Amniotic stem cell (primary cell): ENCODE measurements at places on chromosomes 6 and 20.

DNA sequence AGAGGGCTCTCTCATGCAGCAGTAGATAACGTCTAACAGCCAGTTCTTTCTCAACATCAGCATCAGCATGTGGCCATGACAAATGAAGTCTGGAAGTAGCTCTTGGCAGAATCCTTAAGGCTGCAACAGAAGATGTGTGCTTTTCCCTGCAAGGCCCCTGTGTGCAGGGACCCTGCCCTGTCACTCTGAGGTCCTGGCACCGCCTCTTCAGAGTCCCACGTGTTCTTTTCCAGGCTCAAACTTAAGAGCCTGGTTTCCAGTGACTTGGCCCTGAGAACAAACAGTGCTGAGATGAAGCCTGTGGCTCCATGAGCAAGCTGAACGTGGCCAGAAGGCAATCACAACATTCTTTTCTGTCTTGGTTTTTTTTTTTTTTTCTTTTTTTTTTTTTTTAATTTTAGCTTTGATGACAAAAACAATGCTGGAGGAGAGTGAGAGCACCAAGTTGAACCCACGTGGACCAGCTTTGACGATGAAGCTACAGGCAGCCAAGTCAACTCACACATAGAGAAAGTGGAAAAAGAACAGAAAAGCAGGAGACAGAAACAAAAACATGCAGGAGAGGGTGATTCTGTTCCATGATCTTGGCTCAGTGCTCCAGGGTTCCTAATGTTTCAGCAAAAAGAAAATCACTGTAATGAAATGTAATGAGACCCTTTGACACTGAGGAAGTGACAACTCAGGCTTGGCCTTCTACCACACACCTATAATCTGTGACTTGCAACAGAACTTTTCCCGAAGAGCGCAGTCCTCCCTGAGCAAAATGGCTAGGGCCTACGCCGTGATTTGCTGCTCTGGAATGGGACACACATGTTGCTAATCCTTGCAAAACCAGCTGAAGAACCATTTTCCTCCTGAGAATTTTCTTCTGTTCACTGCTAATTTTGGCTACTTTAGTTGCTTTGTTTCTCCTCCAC is 86.1 kb downstream of the FOXC1 start:
- DNase-seq = no peak

GRCh38 chr6:3250231-3250675 is 8.5 kb upstream of the PSMG4 start:
- DNase-seq = no peak

DNA sequence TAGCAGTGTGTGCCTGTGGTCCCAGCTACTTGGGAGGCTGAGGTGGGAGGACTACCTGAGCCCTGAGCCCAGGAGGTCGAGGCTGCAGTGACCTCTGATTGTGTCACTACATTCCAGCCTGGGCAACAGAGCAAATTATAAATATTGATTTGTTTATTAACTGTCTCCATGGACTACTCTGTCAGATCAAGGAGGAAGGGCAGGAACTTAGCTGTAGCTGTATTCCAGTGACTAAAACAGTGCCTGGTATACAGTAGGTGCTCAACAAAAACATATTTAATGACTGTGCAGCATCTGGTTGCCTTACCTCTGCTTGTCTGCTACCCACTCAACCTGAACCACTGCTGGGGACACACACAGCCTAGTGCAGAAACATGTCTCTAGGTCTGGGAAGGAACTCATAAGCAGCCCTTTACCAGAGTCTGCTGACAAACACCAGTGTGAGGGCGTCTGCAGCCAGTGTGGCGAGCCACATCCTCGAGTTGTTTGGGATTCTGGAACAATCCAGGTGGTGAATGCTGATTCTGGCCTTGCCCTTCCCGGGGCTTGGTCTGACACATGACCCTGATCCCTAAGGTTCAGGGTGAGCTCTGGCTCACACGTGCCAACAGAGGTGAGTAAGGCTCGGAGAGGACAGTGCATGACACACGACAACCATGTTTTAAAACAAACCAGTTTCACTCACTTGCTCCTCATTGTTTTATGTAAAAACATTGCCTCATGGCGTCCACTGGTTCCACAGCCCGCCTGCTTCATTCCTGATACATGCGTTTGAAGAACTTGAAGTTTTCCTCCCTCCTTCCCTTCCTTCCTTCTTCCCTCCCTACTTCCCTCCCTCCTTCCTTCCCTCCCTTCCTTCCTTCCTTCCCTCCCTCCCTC is 117.9 kb upstream of the ZNF217 start:
- DNase-seq = no peak

- no peak for DNase-seq
Observed at GRCh38 chr20:58775371-58775770, 75.3 kb downstream of the GNAS-AS1 start.

GRCh38 chr6:115551527-115551926 is 509.2 kb downstream of the FRK start:
- no peak for DNase-seq

- DNase-seq = no peak
Observed at GRCh38 chr20:1273366-1273765, 7.3 kb downstream of the SNPH start.

DNA sequence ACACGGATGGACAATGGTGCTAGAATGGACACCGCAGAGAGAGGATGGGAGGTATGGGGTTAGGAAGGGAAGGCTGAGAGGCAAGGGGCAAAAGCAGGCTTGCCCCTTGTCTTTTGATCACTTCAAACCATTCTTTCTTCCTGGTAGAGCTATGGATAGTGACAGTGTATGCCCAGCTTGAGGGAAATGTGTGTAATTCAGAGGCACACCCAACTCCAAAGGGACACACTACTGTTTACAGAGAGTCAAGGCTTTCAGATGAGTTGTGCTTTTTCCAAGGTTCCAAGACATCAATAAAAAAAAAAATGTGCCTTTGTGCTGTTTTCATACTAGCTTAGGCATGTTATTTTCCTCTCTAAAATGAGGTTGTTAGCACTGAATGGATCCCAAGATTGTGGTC is 185.0 kb downstream of the MCHR2 start:
- no peak for DNase-seq

- no peak for DNase-seq
Observed at GRCh38 chr6:108673602-108674001, 112.9 kb downstream of the FOXO3 start.

DNA sequence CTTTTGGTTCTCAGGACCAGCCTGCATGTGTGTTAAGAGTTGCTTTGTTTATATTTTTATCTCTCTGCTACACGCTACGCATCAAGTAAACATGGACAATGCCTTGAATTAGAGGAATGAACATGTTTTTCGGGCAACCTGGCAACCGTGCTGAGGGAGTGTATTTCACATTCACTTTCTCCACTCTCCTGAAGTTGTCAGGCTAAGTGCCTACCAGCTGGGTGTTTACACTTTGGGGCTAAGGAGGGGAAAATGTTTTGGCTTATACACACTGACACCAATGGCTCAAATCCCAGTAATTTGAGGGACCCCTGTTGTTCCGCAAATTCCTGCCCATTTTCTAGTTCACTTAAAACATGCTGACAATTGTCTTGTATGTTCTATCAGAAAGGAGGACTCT is 141.5 kb upstream of the PDE7B start:
- no peak for DNase-seq

DNA sequence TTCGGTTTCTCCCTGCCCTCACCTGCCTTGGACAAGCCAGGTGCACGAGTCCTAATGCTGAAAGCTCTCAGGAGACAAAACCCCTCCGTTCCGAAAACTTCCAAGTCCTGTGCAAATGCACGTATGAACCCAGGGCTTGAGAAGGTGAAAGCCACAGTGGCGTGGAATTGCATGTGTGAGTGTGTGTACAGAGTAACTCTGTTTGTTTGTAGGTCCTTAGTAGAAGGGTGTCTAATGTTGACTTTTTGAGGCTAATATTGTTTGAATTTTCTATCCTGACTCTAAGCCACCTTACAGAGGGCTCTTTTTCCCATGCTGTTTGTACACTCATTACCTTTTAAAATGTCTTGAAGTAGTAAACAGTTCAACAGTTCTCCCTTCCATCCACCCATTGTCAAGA is 129.1 kb downstream of the FOXA2 start:
- DNase-seq = no peak

- no peak for DNase-seq
Observed at GRCh38 chr6:137861550-137862337, 5.3 kb upstream of the TNFAIP3 start.

GRCh38 chr20:15976047-15976736 is 597.1 kb downstream of the KIF16B start:
- no peak for DNase-seq

DNA sequence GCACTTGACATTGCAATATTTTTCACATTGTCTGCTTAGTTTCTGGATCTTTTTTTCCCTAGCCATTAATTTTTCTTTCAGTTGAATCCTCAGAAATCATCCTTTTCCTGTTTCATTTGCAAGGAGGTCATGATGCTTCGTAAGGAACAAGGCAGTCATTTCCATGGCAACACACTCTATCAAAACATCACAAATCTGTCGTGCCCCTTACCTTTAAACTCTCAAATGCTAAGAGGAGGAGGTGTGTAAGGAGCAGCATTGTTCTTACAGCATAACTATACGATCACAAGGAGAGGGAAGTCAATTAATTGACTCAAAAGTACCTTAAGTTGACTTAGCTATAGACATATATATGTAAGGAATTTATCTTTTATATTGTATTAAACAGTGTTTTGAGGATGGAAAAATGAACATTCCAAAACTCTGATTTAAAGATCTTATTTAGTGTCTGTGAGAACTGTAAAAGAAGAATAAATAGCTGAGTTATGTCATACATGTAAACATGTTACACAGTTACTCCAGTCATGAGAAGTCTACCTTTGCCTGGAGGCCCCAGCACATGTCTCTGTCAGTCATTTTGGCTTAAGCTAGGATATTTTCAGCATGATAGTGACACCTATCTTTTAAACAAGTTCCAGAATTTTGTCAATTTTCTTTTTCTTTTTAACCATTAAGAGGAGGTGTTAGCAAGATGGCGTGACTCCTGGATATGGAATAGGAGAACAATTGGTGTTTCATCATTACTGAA is 41.6 kb downstream of the CDKAL1 start:
- DNase-seq = no peak

- peak; percentile 16 for DNase-seq
Observed at GRCh38 chr6:116144605-116145004, 18.7 kb upstream of the COL10A1 start.

DNA sequence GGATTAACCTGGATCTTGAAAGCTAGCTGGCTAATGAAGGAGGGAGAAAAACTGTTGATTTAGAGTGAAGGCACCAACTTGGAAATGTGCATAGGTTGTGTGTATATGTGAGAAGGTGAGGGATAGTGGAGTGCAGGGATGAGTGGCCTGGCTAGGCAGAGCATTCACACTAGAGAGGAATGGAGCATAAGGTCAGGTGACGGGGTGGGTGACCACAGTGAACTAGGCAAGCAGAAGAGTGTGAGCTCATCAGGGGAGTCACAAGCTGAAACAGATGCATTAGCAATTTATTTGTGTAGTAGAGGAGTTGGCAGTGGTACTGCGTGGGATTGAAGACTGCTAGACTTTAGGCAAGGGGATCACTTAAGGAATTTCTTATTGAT is 10.5 kb downstream of the ANKRD66 start:
- no peak for DNase-seq

DNA sequence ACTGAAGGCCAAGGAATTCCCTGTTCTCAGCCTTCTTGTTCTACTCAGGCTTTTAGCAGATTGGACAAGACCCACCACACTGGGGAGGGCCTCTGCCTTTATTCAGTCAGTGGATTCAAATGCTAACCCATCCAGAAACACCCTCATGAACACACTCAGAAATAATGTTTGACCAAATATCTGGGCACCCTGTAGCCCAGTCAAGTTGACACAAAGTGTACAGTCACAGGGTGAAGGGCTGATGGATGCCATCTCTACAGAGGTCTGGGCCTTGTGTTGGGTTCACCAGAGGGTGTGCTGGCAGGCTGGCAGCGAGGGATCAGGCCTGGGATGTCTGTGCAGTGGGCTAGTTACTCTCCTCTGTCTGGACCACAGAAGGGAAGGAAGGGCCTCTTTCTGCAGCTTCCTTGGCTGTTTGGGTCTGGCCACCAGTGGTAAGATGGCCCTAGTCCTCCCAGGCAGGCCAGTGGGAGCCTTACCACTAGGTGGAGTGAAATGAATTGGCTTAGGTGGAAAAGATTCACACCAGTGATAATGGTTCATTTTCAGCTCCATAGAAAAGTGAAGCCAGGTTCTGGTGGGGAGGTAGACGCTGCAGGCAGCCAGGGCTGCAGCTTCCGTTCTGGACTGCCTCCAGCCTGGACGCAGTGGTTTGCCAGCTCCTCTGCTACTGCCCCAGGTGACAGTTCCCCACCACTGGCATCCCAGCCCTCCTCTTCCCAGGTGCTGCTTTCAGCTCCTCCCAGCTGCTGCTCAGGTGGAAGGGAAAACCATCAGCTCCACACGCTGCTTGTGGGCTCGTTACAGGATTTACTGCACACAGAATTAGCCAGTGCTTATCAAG is 9.2 kb downstream of the TUBB2A start:
- DNase-seq = no peak

- no peak for DNase-seq
Observed at GRCh38 chr6:10972196-10972595, 71.9 kb downstream of the ELOVL2 start.

GRCh38 chr6:143271024-143271423 is 179.5 kb downstream of the ADAT2 start:
- DNase-seq = peak; percentile 22

GRCh38 chr20:40572251-40572650 is 116.8 kb downstream of the MAFB start:
- no peak for DNase-seq

DNA sequence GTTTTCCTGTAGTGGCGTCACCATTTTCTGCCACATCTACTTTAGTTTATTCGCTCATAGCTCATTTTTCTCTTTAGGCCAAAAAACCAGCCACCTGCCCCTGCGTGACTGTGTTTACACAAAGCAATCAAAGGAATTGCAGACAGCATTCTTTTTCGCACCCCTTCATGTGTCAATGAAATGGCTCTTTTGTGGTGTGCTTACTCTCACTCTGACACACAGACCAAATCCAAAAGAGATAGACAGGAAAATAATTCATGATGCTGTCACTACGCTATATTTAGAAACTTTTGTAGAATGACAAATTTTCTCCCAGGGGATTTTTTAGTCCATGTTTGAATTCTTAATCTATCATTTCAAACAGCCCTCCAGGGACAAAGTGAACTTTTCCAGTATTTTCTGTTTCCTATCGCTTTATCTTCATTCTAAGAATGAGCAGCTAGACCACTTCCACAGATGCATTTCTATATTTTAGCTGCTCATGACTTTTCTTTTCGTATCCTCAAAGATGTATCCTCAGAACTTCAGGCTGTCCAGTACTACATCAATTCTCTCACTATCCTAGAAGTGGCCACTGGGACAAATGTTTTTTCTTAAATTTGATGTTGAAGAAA is 37.9 kb upstream of the KHDRBS2 start:
- no peak for DNase-seq

GRCh38 chr6:143141442-143141841 is 80.8 kb downstream of the AIG1 start:
- no peak for DNase-seq

DNA sequence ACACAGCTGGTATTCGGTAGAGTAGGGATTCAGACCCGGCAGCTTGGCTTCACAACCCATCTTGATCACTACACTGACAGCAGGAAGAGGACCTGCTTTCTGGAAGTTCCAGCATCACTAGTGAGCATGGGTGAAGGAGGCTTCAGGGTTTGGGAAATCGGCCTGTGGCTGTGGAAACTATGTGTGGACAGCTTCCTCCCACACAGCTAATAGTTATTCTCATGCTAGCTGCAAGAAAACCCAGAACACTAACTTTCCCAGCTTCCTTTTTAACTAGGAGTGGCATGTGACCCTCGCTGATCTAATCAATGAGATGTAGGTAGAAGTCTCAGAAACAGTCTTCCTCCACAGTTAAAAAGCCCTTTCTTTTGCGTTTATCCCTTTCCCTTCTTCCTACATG is 36.3 kb upstream of the SIRPA start:
- no peak for DNase-seq
